ENCODE measurements at places on chromosomes 12 and 14.

DNA sequence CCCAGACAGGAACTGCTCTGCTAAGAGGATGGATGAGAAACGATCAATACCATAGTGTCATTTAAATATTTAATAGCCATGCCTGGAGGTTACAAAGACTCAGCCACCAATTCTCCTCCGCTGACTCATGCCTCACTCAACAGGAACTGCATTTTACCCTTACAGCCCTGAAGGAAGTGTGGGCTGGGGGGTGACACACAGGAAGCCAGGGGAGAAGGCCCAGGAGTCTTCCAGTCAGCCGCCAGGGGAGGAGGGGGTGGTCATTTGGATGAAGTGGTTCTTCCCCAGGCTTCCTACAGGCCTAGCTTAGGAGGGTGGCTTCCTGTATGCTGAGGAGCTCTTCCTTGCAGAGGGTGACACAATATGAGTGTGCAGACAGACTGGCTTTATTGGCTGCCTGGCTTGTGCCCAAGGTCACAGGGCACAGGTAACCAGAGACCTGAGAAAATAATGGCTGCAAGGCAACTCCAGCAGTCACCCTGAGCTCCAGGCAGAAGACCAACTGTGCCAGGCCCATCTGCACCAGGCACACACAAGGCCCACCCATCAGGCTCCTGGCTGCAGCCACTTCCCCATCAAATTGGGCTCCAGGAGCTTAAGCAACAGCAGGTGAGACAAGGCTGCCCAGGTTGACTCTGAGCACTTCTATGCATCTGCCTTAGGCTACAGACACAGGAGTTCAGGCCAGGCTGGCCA lies 30.6 kb upstream of the RPLP0 start:
- peak; percentile 83 for DNase-seq

GRCh38 chr12:28032811-28033537 lies 60.4 kb upstream of the PTHLH start:
- no peak for DNase-seq

- no peak for DNase-seq
Observed at GRCh38 chr14:54893151-54893760, 9.4 kb downstream of the GCH1 start.

DNA sequence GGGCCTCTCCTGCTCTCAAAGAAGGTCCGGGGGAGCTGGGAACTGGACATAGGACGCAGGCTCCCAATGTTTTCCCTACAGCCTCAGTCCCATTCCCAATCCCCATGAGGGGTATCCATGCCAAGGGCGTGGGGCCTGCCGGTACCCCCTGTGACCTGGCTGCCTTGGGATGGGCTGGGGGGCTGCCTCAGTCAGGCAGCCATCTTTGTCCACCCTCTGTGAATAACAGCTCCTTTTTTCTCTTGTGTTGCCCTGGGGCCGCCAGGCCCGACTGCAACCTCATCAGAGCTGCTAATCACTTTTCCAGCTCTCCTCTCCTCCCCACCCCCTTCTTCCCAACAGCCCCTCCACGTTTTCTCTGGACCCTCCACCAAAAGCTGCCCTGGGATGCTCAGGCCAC lies 11.2 kb downstream of the FIGNL2 start:
- DNase-seq, result no peak

GRCh38 chr12:749751-750270 lies 2.6 kb upstream of the WNK1 start:
- DNase-seq, result no peak

DNA sequence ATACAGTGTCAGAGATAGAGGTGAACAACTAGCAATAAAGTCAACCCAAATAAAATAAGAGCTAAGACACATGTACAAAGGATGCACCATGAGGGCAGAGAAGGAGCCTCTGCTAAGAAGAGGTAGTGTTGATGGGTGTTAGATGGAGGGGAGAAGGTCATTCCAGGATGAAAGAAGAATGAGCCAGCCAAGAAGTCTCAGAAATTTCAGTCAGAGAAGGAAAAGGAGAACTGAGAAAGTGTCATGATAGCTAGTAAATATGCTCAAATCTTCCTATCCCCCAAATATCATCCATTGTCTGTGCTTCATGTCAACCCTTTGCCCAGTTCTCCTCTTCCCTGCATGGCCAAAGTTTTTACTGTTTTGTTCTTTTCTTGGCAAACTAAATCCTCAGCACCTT lies 225.2 kb upstream of the BTG1 start:
- no peak for DNase-seq

- DNase-seq, result no peak
Observed at GRCh38 chr14:75831455-75831854, 150.3 kb downstream of the TGFB3 start.

DNA sequence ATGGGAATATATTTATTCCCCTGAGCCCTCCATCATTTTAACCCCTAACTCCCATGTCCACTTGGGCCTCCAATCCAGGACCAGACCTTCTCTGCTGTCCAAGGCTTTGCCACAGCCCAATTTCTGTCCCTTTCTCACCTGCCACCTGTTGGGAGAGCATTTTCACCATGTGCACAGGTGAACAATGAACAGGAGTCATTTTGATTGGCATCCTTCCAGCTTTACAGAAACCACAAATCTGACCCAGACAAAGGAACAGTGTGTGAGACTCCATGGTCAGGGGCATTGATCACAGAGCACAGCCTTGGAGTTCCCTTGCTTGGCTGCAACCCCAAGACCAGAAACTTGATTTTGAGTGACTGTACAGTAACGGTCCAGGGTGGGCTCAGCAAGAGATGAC lies 91.9 kb downstream of the CRACR2A start:
- DNase-seq, result no peak

- no peak for DNase-seq
Observed at GRCh38 chr14:84282618-84283017, 1247.3 kb upstream of the FLRT2 start.

GRCh38 chr12:132247718-132248452 lies 81.5 kb downstream of the GALNT9 start:
- DNase-seq, result no peak

- DNase-seq, result no peak
Observed at GRCh38 chr12:106137530-106138356, 1.0 kb downstream of the NUAK1 start.

DNA sequence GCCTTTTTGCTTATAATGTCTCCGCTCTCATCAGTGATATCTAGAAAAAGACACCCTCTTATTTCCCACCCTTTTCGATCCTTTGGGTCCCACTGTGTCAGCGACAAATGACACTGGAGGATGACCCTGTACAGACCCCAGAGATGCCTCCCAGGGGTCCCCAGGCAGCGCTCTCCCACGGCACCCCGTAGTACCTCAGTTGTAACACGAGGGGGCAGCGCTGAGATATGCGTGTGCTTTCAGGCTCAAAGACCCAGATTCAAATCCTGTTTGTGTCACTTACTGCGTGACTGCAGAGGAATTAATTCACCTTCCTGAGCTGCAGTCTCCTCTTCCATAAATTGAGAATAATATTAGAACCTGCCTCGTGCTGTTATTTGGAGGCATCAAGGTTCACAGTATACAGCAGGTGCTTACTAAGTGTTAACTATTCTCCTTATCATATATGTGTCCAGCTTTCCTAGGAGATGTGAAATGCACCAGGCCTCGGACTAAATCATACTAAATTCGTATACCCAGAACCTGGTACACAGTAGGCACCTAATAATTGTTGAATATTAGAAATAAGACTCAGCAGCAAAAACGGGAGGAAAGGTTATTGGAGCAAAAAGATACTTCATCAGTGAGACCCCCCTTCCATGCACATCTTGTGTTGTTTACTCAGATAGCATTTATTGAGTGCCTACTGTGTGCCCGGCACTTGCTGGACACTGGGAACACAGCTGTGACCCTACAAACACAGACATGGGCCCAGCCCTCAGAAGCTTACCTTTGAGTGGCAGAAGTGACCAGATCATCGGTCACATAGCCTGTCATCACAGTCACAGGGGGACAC lies 99.9 kb downstream of the PHETA1 start:
- DNase-seq, result no peak

DNA sequence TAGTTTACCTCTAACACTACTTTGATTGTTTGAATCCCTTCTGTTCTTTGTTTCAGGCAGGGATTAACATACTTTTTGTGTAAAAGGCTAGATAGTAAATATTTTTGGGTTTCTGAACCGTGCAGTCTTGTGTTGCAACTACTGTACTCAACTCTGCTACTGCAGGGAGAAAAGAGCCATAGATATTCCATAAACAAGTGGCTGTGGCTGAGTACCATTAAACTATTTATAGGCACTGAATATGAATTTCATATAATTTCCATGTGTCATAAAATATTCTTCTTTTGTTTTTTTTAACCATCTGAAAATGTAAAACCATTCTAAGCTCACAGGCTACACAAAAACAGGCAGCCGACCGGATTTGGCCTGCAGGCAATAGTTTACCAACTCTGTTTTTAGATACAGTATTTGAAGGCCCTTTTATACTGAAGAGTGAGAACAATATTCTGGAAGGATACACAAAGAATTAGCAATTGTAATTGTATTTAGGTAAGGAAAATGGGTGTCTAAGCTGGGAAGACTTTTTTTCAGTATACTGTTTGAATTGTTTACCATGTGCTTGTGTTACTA lies 15.7 kb downstream of the NR1H4 start:
- no peak for DNase-seq

DNA sequence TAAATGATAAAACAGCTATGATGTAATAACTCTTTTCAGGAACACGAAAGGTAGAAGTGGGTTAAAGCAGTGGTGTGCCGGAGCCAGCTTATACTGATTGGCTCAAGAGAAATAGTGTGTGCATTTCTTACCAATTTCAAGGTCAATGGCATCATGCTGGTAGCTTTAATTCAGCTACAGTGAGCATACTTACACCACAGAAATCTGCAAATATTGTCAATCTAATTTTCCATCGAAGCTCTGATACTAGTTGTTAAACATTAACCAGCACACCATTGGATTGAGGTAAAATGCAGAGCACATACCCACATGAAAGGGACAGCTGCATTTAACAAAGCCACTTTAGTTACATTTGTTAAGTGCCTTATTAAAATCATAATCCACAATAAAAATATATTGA lies 225.7 kb downstream of the KCNC2 start:
- no peak for DNase-seq

GRCh38 chr14:69666690-69667211 lies 55.4 kb downstream of the SUSD6 start:
- no peak for DNase-seq

DNA sequence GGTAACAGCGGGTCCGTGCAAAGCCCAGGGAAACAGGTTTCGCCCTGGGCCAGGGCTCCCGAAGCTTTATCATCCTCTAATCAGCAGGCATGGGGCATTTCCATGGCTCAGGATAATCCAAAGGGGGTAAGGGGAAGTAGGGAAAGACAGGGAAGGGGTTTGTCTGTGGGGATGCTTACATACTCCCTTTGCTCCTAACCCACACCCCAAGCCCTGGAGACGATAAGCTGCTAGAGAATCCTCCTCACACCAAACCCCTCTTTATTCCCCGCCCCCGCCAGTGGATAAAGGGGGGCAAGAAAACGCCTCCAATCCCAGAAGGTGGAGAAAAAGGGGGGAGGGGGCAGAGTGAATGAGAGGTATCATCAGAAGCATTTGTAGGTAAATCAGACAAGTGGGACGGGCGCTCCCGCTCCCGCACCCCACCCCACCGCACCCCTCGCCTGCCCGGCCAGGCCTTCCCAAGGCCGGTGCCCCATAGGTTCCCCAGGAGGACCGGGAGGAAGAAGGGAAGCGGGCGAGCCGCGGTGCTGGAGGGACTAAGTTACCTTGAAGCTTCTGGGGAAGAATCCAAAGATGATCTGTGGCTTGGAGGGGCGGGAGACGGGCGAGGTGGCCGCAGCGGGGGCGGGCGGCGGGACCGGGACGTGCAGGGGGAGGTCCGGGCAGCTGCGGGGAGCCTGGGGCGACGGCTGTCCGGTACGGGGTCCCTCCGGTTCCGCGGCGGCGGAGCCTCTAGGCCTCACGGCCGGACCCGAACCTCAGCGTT lies 762 bp downstream of the PPP2R5E start:
- DNase-seq, result no peak

GRCh38 chr12:45214749-45215418 lies 1.0 kb upstream of the ANO6 start:
- peak; percentile 18 for DNase-seq

DNA sequence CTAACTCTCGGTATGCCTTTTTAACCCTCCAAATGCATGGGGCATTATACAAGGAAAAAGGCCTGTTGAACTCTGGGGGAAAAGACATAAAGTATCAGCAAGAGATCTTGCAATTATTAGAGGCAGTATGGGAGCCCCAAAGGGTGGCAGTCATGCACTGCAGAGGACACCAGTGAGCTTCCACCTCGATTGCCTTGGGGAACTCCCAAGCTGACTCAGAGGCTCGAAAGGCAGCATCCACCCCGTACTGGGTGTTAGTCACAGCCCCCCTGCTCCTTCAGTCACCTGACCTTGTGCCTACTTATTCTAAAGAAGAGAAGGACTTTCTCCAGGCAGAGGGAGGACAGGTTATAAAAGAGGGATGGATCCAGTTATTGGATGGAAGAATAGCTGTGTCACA lies 781.4 kb upstream of the TMEM132C start:
- no peak for DNase-seq

DNA sequence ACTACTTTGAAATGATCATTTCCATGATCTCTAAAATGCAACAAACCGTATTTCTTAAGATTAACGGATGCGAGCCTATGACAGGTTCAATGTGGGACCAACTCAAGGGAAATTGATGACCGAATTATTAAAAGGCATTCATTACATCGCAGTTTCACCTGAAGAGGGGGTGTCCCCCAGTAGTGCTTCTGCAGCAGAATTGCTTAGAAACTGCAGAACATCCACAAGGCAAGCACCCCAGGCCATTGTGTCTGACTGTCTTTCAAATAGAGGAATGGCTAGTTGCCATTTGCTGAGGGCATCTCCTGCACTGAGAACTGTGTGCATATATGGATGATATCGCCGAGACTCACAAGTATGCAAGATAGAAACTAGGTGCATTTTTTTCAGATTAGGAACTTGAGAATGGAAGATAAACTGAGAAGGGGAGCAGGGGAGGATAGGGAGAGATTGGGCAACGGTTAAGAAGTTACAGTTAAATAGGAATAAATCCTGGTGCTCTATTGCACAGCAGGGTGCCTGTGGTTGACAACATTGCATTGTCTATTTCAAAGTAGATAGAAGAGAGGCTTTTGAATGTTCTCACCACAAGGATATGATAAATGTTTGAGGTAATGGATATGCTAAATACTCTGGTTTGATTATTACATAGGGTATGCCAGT lies 234.3 kb upstream of the PLEKHG7 start:
- DNase-seq, result no peak

DNA sequence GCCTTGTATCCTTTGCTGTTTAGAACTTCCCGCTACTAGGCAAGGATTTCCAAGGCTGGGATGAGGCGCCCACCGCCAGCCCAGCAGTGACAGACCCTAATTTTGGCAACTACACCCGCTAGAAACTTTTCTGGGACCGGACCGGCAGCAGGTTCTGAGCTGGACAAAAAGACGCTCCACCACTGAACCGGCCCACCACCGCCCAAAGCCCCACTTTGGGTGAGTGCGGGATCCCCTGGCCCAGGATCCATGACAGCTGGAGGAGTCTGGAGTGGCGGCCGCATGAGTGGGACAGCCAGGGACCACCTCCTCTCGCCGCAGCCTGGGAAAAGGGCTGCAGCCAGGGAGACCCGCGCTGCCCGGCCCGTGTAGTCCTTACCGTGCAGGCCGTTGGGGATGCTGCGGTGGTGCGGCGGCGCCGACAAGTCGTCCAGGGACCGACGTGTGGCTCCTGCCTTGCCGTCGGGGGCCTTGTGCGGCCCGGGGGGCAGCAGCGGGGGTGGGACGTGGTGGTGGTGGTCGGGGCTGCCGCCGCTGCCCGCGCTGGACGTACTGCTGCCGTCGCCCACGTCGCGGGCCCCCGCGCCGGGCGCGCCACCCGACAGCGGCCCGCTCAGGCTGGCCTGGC lies 1.1 kb downstream of the CCDC85C start:
- no peak for DNase-seq

GRCh38 chr12:66629138-66629870 lies 49.6 kb downstream of the GRIP1 start:
- DNase-seq, result no peak
